ENCODE measurements at places on chromosomes 1 and 21. TPM values are rescaled to one million over a fixed set of nuclear protein-coding genes. Genes with fewer than 3 reads are reported as not detected.

GRCh38 chr21:38170283-38170682 is 86.5 kb upstream of the KCNJ15 start:
- no peak overlapping the region for H3K27ac ChIP-seq
- no peak for DNase-seq
- H3K27me3 ChIP-seq, result no peaks in the 10 kb centered on the region
- H3K4me1 ChIP-seq, result peaks cover 8% of the 10 kb centered on the region

PPM1J gene
- polyA plus RNA-seq, result 1.7 TPM

FCN3 gene
- 17.0 TPM for polyA plus RNA-seq

TAS1R3 gene
- 0.72 TPM for polyA plus RNA-seq

ANGPTL7 gene
- polyA plus RNA-seq, result 3.5 TPM

GRCh38 chr1:110582378-110582777 is 23.8 kb downstream of the KCNA2 start:
- H3K27ac ChIP-seq, result no peak overlapping the region
- no peak for DNase-seq
- H3K27me3 ChIP-seq, result no peaks in the 10 kb centered on the region
- no peak overlapping the region for H3K4me3 ChIP-seq
- no peaks in the 10 kb centered on the region for H3K36me3 ChIP-seq
- H3K4me1 ChIP-seq, result no peaks in the 10 kb centered on the region

GRCh38 chr1:222620566-222620965 is 2.7 kb downstream of the MIA3 start:
- H3K4me1 ChIP-seq, result peaks cover 5% of the 10 kb centered on the region
- no peaks in the 10 kb centered on the region for H3K27me3 ChIP-seq
- H3K4me3 ChIP-seq, result no peak overlapping the region
- H3K36me3 ChIP-seq, result no peaks in the 10 kb centered on the region
- H3K27ac ChIP-seq, result no peak overlapping the region

- no peak for DNase-seq
- H3K4me3 ChIP-seq, result no peak overlapping the region
- no peaks in the 10 kb centered on the region for H3K27me3 ChIP-seq
- H3K4me1 ChIP-seq, result no peaks in the 10 kb centered on the region
These were observed 63.6 kb upstream of the ZBTB40 start for GRCh38 chr1:22387919-22388580.

DNA sequence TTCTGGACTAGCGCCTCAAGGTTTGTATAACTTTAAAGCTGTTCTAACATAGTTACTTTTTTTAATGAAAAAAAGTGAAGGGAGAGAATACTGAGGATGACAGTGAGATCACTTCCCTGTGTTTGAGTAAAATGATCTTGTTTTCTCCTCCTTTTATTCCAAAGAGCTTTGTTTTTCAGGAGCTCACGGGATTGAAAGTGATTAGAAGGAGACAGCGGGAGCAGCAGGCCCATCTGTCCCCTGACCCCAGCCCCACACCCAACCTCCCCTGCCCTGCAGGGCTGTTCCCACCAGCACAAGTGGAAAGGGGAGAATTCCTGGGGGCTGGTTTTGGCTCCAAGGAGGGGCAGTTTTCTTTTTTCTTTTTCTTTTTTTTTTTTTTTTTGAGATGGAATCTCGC is 2.1 kb upstream of the DNMT3L start:
- H3K36me3 ChIP-seq, result no peaks in the 10 kb centered on the region
- H3K27me3 ChIP-seq, result no peaks in the 10 kb centered on the region
- H3K27ac ChIP-seq, result no peak overlapping the region
- no peaks in the 10 kb centered on the region for H3K4me1 ChIP-seq
- no peak for DNase-seq

GRCh38 chr1:116178837-116179236 is 67.6 kb downstream of the MAB21L3 start:
- no peaks in the 10 kb centered on the region for H3K4me1 ChIP-seq
- H3K27me3 ChIP-seq, result no peaks in the 10 kb centered on the region
- H3K4me3 ChIP-seq, result no peak overlapping the region
- H3K27ac ChIP-seq, result no peak overlapping the region

KCNQ4 gene
- polyA plus RNA-seq, result 0.61 TPM

DNA sequence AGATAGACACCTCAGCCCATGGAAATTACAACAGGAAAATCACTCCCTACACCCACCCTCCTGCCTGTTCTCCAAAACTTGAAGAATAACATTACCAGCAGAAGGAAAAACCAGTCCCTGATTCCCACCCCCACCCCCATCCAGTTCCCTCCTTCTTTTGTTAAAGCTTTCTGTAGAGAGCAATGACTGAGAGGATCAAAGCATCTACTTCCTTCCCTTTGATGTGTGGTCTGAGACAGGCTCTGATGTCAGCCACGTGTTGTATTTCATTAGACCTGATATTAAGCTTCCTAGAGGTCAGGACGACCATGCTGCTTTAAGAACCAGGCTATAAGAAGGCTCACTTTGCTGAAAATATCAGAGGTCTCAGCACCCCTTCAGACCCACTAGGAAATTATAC is 73.9 kb upstream of the HAO2 start:
- H3K4me1 ChIP-seq, result no peaks in the 10 kb centered on the region
- H3K27ac ChIP-seq, result no peak overlapping the region
- H3K27me3 ChIP-seq, result no peaks in the 10 kb centered on the region
- no peak for DNase-seq

DNA sequence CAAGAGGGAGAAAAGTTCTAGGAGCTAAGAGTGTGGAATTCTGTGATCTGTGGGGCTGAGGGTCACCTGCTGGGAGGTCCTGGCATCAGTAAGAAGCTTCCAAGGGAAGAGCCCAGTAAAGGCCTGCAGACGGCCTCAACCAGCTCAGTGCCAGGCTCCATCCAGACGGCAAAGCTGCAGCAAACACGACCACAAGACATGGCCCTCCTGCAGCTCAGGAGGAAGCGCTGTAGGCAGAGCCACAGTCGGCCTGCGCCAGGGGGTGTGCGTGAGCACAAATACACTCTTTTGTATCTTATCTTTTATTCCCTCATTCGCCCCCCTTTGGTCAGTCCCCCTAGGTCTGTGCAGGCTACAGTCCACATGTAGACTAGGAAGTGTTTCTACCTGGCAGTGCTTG is 13.4 kb downstream of the C1orf174 start:
- H3K36me3 ChIP-seq, result peaks cover 53% of the 10 kb centered on the region
- H3K27ac ChIP-seq, result no peak overlapping the region
- DNase-seq, result no peak
- no peaks in the 10 kb centered on the region for H3K4me1 ChIP-seq
- no peaks in the 10 kb centered on the region for H3K27me3 ChIP-seq

DNA sequence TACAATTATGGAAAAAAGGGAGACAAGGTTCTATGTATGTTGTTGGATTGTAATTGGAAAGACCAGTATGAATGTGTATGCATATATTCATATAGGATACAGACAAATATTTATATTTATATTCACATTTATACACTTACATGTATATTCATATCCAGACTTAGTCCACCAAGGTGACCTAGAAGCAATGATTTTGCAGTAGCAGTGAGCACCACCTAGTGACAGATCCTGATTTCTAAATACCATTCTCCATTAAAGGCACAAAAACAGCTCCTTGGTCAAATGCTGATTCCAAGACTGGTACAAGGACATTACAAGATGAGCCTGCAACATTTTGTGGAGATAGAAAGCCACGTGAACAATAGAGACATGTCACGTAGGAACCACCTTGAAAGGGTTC is 153.4 kb downstream of the SDCCAG8 start:
- H3K27ac ChIP-seq, result no peak overlapping the region
- no peaks in the 10 kb centered on the region for H3K27me3 ChIP-seq
- DNase-seq, result no peak

Measured in adrenal gland (tissue), 19 donors.